ENCODE measurements at places on chromosomes 1 and 21.

DNA sequence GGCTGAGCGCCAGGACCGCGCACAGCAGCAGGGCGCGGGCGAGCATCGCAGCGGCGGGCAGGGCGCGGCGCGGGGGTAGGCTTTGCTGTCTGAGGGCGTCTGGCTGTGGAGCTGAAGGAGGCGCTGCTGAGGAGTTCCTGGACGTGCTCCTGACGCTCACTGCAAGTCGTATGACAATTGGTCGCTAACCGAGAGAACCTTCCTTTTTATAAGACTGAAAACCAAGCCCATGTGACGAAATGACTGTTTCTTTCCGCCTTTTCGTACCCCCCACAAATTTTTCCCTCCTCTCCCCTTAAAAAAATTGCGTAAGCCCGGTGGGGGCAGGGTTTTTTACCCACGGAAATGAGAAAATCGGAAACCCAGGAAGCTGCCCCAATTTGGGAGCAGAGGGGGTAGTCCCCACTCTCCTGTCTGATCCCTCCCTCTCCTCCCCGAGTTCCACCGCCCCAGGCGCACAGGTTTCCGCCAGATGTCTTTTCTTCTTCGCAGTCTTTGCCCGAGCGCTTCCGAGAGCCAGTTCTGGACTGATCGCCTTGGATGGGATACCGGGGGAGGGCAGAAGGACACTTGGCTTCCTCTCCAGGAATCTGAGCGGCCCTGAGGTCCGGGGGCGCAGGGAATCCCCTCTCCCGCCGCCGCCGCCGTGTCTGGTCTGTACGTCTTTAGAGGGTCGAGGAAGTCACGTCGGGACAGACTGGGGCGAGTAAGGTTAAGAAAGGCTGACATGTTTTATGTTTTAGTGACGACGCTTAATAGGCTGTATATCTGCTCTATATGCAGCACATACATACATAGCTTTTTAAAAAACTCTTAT lies at the start of gene PTGS2:
PTGS2 (minus strand) TSS at position 179 of the 817 bp plus-strand sequence; CDS start at position 46, 133 bp downstream.
- DNase-seq, result peak; percentile 30

GRCh38 chr1:21680918-21681317 lies 11.8 kb upstream of the RAP1GAP start:
- no peak for DNase-seq

GRCh38 chr1:228810878-228811711 lies 75.8 kb downstream of the RHOU start:
- no peak for DNase-seq

DNA sequence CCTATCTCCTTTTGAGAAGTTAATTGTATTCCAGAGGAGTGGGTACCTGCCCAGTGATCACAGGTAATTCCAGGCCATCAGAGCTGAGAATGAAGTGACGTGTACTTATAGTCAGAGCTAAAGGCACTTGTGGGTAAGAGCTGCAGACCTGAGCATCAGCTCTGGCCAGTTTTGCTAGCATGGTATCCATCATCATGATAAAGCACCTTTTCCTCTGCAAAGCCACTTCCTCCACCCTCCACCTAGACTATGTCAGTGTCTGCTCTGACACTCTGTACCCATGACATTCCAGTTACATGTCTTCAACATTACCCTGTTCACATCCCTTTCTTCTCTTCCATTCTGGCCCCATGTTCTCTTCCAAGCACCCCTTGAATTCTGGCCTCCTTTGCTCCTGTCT lies 157.3 kb downstream of the GRIK3 start:
- DNase-seq, result no peak

DNA sequence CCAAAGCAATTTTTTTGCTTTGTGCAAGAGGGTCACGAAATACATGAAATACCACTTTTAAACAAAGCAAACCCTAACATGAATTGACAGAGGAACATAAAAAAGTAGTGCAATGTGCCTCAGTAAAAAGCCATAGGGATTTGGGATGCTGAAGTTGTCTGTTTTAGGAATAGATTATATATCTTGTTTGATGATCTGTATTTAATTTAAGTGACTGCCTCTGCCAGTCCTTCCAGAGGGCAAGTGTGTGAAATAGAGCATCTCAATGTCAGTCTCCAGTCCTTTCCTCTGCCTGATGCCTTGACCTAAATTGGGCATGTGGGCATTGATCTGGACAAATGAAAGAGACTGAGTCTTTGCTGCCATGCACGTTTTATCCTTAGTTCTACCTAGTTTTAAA lies 222.8 kb downstream of the PTPRC start:
- no peak for DNase-seq

DNA sequence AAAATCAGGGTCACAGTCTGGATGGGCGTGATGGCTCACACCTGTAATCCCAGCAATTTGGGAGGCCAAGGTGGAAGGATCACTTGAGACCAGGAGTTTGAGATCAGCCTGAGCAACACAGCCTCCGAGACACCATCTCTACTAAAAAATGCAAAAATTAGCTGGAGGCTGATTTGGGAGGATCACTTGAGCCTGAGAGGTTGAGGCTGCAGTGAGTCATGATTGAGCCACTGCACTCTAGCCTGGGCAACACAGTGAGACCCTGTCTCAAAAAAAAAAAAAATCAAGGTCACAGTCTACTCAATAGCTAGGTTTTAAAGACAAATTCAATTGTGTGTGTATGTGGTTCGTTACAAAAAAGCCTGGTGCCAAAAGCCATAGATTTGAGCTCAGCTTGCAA lies 34.4 kb downstream of the TRIM67 start:
- no peak for DNase-seq
